ENCODE measurements at places on chromosomes 1 and 21.

DNA sequence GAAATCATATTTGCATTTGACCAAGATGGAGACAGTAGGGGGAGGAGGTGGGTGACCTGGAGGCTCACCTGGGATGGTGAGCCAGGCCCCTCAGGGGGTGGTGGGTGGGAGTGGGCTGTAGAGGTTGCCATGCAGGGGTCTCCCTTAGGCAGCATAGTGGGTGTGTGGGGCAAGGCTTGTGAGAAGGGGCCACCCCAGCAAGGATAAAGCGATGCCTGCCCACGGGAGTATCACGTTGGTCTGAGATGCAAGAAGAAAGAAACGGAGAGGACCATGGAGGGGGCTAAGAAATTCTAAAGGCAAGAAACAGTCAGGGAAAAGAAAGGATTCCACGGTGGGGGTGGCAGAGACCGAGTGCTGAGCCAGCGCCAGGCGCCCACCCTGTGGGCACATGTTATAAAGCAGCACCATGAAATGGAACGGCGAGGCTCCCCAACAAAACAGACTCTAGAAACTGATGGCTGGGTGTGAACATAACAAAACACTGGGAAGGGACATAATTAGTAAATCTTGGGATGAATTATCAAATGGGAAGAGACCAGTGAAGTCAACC, 11.7 kb upstream of the C2CD2 start:
- no peak for DNase-seq

GRCh38 chr1:172040466-172040865, 199.2 kb downstream of the DNM3 start:
- peak; percentile 49 for DNase-seq

- DNase-seq: no peak
Observed at GRCh38 chr21:46532080-46532479, 72.8 kb downstream of the S100B start.

DNA sequence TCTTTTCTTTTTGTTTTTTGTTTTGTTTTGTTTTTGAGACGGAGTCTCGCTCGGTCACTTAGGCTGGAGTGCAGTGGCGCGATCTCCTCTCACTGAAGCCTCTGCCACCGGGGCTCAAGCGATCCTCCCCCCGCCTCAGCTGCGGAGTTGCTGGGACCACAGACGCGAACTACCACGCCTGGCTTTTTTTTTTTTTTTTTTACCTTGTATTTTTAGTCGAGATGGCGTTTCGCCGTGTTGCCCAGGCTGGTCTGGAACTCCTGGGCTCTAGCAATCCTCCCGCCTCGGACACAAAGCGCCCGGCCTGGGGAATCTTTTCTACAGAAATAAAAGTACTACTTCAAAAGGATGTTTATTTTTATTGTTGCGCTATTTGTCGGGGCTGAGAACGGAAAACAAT, 1.1 kb upstream of the SETDB1 start:
- DNase-seq: no peak

- DNase-seq: peak; percentile 55
Observed at GRCh38 chr1:192877283-192877886, 68.5 kb downstream of the RGS2 start.

GRCh38 chr1:15765495-15766194, 7.0 kb downstream of the FBLIM1 start:
- peak; percentile 85 for DNase-seq

GRCh38 chr1:184820218-184820750, 65.6 kb upstream of the EDEM3 start:
- DNase-seq: no peak

GRCh38 chr1:72524021-72524420, 241.7 kb upstream of the NEGR1 start:
- DNase-seq: no peak

DNA sequence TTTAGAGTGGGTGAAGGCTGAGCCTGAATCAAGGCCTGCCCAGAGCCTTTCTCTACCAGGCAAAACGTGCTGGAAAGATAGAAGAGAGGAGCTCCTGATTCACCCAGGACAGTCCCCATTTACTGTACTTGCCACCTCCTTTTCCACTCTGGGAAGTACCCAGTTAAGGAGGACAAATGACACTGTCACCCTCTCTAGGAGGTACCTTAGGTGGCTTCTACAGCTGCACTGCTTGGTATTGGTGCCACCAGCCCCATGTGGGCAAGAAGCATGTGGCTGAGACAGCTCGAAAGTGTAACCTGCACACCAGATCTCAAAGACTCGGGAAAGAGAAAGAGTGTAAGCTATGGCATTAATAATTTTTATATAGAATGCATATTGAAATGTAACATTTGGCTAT, 42.3 kb downstream of the RUNX1 start:
- DNase-seq: no peak

- DNase-seq: peak; percentile 68
Observed at GRCh38 chr21:26169061-26169610, 1.4 kb downstream of the APP start.

DNA sequence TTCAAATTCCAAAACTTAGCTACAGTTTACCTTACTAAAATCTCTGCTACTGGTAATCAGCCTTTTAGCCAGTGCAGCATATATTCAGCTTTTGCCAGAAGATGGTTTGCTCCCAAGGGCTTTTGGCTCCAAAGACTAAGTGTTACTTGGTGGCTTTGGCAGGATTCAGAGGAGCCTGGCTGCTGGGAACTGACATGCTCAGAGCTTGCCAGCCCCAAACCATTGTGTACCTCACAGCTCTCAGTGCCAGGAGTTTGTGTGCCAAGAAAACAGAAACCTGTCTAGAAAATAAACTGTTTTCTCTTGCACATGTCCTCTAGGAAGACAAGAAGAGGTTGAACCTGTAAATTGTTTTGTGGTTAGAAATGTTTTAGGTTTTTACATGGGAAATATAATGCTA, 315.9 kb downstream of the ST6GALNAC3 start:
- no peak for DNase-seq

- peak; percentile 46 for DNase-seq
Observed at GRCh38 chr1:91883470-91883869, 2.5 kb downstream of the TGFBR3 start.

GRCh38 chr1:228753786-228754360, 18.6 kb downstream of the RHOU start:
- no peak for DNase-seq

DNA sequence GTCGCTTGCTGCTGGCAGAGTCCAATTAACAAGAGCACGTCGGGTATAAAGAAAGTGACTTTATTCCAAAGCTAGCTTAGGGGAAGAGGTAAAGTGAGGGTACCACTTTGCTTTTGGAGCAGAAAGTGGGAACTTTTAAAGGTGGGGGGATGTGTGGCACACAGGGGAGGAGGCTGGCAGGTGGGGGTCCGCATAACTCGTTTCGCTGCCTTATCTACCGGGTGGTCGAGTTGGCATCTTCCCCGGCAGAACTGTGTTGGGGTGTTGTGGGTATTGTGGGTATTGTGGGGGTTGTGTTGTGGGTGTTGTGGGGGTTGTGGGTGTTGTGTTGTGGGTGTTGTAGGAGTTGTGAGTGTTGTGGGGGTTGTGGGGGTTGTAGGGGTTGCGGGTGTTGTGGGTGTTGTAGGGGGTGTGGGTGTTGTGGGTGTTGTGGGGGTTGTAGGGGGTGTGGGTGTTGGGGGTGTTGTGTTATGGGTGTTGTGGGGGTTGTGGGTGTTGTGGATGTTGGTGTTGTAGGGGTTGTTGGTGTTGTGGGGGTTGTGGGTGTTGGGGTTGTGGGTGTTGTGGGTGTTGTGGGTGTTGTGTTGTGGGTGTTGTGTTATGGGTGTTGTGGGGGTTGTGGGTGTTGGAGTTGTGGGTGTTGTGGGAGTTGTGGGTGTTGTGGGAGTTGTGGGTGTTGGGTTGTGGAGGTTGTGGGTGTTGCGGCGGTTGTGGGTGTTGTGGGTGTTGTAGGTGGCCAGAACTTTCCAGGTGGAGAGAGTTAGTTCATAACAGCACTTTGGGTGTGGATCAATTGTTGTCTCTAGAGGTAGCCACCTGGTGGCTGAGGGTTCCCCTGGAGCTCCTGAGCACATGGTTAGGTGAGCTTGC, 52.7 kb downstream of the AGPAT3 start:
- no peak for DNase-seq

DNA sequence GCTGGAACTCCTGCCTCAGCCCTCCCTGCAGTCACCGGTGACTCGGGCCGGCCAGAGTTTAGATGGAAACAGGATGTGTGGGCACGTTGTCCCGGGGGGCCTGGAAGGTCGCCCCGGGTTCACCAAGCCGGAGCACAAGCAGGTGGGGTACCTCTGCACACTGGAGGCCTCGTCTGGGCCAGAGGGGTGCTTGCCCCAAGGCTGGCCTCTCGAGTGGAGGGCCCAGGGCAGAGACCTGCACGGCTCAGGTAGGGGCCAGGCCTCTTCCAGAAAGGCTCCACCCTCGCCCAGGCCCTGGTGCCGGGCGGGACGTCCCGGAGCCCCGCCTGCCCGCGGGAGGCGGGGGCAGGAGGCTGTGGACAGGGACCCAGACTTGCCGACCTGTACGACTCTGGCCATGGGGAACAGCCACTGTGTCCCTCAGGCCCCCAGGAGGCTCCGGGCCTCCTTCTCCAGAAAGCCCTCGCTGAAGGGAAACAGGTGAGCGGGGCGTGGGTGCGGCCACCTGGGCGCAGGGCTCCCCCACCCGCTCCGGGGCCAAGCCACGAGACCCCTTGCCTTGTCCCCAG, at the start of gene PLEKHN1:
TSS of gene PLEKHN1 (plus strand) at position 348 of the 569 bp plus-strand sequence. CDS start at position 398, 50 bp downstream.
- no peak for DNase-seq

DNA sequence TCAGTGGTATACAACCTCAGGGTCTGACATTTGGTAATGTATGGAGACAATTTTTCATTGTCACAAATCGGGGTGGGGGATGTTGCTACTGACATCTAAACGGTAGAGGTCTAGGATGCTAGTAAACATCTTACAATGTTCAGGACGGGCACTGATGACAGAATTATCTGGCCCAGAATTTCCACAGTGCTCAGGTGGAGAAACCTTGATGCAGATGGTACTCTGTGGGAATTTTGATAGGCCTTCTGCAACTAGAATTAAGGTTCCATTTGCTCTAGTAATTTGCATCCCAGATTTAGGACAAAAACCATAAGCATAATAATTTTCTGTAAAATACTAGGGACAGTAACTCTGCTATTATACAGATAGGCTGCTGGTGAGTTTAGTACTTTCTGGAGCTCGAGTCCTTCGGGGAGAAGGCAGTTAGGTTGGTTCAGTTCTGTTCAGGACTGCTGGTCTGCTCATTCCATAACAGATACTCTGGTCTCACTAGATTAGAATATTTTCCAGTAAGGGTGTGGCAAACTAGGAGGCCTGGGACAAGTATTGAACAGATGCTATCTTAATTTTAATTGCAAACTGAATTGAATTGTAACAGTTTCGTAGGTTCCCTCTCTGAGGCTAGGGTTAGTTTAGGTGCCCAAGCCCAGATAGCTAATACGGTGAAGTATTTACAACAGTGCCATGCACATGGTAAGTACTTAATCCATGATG, 11.4 kb downstream of the METTL13 start:
- no peak for DNase-seq

DNA sequence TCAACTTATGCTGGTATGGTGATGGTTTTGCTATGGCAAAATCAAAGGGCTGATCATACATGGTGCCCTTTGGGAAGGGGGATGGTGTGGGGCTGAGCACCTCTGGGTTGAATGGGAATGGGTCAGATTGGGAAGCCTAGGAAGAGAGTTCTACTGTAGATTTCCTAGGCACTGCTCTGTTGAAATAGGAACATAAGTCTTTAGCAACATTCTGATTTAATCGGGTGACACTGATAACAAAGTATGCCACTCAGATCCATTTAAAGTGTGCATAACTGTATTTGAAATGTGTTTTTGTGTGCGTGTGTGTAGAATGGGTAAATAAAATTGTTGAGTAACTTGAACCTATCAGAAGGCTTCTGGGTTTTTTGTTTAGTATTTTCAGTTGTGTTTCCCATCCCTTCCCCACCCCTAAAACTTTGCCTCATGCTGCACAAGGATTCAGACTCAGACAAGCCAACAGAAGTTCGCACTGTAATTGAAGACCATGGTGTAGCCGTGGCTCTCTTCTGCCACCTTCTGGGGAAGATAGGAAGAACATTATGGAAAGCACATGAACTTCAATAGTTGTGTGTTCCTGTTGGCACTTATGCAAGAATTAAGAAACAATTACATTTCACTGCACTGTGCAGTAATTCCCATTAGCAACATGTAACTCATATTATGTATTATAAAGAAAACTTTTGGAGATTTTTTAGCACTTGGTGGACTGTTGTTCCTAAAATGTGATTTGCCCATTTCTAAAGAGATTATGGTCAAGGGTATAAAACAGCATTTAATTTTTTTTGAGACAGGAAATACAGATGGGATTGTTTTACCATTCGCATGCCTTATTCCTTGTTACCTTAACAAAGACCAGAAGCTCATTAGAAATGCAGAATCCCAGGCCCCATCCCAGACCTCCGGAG, 10.9 kb upstream of the C4BPB start:
- peak; percentile 73 for DNase-seq

GRCh38 chr1:46370214-46370633, 23.9 kb upstream of the FAAH start:
- DNase-seq: peak; percentile 29

DNA sequence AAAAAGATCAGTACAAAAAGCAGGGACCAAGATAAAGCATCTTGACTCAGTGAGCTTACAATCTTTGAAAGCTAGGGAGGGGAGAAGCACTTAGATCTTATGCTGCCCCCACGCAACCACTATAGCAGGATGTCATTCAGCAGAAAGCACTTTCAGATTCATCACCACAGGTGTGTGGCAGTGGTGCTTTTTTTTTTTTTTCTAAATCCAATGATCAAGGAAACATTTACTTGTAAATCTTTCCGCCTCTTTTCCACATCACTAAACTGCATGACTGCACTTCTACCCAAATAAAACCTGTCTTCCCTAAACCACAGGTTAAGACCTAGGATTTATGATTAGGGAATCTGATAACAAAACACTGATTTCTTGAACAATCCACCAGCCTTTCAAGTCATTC, 154.8 kb downstream of the SLC45A1 start:
- no peak for DNase-seq

DNA sequence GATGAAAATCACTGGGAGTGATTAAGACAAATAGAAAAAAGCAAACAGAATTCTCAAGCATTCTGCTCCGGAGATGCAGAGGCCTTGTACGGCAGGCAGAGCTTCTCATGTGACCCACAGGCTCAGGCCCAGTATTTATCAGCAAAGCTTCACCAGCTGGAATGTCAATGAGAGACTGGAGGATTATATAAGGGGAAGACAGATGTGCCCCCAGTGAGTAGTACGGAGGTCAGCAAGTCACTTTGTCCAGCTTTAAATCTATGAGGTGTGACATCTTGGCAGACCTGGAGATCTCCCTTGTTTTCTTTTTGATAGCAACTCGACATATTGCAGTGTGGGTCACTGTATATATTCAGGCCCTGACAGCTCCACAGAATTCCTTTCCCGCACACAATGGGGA, 106.8 kb downstream of the HHIPL2 start:
- DNase-seq: no peak

GRCh38 chr1:28380394-28380793, 10.9 kb downstream of the PHACTR4 start:
- DNase-seq: no peak

DNA sequence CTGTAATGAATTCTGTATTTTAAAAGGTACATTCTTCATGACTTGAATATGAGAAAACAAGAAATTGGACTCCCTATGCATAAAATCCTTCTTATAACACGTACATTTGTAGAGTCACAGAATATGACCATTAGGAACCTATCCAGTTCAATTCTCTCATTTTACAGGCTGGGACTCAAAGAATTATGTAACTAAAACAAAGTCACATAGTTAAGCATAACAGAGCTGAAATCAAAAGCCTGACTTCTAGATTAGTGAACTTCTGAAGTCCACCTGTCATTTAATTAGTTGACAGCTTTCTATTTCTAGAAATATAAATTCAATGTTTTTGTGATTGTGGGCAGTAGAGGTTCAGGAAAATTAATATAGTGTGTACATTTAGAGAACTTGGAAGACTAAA, 20.3 kb upstream of the TTLL7 start:
- no peak for DNase-seq
